ENCODE measurements at places on chromosomes 11 and 22.

- DNase-seq, result no peak
These were observed 352.8 kb upstream of the NARS2 start for GRCh38 chr11:78927511-78927910.

DNA sequence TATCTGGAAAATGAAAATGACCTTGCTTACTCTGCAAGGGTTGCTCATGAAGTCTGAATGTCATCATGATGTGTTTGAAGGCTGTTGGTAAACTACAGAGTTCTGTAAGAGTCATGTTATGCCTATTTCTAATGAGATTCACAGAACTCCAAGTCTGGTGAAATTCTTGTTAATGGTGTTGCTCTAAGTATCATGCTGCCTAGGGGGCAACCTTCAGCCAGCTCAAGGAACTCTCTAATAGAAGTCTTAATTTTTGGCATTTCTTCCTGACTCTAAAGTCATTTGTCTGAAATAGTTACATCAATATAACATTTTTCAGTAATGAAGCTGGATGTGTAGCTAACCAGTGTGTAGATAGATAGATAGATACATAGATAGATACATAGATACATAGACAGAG is 302.8 kb downstream of the FAT3 start:
- no peak for DNase-seq

DNA sequence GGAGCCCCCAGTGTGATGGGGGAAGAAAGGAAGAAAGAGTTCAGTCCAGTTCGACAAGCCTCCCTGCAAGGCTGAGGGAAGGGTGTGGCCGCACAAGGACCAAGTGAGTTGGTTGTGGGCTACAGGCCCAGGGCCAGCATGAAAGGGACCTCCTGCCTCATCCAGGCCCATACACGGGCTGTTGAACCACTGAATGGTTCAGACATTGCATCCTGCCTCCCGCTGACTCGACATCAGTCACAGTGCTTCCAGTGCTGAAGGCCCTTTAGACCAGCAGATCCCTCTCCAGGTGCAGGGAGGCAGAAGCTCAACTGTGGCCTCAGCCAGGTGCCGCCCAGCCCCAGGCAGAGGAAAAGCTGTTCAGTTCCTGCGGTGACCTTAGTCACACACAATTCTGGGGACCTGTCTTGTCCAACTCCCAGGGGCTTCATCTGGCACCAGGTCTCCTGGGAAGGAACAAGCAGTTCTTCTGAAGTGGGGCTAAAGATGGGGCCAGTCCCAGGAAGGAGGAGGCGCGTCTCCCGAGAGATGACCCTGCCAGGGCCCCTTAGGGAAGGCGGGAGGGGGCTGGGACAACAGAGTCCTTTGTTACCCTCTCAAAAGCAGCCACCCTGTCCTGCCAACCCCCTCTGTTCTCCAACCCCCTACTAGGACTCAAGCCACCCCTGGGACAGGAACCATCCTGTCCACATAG is 6.6 kb downstream of the ARRB1 start:
- no peak for DNase-seq

DNA sequence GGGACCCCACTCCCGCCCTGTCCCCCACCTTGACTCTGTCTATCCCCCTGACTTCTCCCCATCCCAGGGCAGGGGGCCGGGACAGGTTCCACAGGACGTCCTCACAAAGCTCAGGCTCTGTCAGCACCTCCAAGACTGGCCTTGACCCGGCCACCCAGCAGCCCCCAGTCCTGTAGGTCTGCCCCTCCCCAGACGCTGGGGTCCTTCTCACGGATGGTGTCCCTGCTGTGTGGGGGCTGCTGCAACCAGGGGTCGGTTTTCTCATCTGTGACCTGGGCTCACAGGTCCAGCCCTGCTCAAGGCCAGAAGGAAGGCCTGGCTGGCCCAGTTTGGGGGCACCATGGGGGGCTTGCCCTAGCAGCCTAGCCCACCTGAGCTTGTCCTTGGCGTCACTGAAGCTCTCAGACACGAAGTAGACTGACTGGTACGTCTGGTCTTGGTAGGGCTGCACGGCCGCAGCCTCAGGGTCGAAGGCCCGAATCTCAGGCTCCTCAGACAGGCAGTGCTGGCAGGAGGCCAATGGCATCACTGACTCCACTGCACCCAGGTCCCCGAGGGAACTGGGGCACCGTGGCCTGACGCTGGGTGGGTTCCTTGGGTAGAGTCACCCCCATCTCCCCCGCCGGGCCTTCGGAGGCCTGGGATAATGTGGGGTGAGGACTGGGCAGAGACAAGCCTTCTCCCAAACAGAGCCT is 4.0 kb upstream of the INS start:
- DNase-seq, result no peak

DNA sequence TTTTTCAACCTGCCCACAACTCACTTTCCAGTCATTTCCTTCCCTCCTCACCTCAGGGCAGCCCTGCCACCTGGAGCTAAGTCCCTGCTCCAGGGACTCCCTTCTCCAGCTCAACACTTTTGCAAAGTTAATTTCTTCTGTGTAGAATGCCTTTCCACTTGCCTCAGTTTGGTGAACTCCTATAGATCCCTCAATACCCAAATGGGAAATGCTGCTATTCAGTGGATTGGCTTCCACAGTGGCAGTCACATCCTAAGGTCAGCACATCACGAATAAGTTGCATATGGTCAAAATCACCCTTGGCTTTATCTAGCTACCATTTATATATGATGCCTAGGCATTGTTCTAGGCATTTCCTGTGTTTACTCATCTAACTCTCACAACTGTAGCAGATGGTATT is 23.6 kb downstream of the GDPD5 start:
- DNase-seq, result no peak

DNA sequence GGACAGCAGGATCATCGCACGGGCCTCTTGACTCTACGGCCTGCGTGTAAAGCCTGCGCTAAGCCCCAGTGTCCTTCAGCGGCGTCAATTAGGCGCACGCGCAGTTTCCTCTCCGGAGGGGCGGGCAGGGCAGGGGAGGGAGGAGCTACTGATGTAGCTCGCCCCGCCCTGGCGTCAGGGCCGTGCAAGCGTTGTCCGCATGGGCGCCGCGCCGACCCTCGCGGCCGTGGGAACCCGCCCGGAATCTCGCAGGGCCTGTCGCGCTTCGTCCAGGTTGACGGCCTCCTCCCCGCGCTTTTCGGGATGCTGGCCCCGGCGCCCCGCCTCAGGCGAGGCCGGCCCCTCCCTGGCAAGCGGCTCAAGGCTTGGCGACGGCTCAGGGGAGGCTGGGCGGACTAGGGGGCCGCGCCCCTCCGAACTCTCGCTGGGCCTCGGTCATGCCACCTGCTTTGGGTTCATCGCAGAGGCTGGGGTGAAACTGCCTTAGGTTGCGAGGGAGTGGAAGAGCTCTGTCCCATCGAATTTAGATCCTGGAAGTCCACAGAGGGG is 61.1 kb downstream of the ST3GAL4 start:
- peak; percentile 46 for DNase-seq

- no peak for DNase-seq
These were observed 239.3 kb downstream of the GRIK4 start for GRCh38 chr11:120750647-120751549.

DNA sequence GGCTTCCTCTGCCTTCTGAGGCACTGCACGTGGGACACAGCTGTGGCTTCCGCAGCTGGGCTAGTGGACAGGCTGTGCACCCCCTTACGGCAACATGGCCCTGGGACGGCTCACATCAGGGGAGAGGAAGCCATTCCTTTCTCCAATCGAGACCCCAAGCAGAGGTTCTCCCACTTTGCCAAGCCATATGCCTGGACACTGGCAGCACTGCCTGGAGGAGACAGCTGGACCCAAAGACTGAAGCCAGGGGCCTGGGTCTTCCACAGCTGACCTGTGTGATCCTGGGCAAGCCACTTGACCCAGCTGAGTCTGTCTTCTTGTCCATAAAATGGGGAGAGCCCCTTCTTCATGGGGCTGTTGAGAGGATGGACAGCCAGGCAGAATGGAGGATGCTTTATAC is 65.4 kb downstream of the SHISAL1 start:
- no peak for DNase-seq

GRCh38 chr11:128685402-128686020 is 8.4 kb upstream of the FLI1 start:
- DNase-seq, result no peak

- no peak for DNase-seq
These were observed 2.0 kb upstream of the ROBO3 start for GRCh38 chr11:124863137-124863825.

DNA sequence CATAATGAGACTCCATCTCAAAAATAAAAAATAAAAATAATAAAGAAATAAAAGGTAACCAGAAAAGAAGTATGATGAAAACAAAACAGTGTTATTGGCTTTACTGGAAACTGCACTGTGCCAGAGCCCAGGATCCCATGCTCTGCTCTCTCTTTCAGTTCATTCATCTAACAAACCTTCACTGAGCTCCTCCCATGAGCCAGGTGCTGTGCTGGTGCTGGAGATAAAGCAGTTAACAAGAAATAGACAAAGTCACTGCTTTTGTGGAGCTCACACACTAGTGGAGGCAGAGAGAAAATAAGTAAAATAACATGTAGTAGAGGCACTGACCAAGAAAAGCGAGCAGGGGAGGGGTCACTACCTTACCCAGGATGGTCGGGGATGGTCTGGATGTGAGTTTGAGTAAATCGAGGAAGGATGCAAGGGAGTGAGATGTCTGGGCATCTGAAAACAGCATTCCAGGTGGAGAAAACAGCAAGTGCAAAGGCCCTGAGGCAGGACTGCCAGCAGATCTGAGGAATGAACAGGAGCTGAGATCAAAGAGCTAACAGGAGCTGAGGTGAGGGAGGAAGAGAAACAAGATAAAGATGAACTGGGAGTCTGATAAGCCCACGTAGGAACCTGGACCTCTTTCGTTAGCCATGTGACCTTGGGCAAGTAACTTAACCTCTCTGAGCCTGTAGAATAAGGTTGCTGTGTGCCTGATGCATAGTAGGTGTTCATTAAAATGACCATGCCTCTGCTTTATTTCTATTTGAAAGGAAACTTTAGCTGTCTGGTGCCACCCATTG is 31.3 kb upstream of the CD82 start:
- DNase-seq, result no peak

DNA sequence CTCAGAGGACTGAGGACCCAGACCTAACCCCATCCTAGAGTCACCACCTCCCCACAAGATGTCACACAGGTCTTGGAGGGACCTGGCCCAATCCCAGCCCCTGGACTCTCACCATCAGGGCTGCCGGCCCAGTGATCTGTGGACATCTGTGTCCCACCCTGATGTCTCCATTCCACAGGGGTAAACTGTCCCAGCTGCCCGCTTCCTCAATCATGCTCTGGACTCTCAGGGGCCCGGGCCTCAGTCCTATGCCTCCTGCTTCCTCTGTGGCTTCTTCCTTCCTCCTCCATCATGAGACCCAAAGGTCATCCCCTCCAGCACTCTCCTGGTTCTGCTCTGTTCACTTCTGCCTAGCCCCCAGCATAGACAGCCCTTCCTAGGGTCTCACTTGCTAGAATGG is 32.2 kb downstream of the ARAP1 start:
- DNase-seq, result no peak

DNA sequence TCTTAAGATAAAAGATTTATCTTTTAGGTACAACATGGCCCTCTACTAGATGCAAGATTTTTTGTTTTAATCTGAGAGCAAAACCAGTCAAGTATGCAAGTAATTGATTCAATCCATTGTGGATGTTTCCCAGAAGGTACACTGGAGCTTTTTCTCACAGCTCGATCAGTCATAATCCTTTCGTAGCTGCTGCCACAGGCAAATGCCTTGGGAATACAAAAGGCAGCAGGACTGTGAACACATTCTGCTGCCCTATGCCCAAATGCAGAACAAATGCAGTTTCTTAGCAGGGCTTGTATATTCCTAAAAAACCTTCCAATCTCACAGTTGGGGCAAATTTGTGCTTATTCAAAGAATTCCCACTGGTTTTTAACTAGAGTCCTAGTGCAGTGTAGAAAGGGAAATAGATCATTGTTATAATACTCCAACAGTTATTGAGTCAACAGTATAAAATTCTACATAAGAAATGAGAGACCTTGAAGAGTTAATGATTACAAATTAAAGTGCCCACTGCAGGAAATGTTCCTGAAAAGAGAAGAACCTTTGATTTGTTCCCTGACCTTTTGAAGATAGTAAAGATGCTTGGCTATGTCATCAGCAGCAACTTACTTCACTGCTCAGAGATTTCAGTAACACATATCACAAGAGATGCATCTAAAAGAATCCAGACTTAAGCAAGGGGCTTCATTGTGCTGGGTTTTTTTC is 14.1 kb downstream of the LPXN start:
- DNase-seq, result no peak

- DNase-seq, result no peak
These were observed 21.5 kb downstream of the MYH9 start for GRCh38 chr22:36366291-36366708.

- no peak for DNase-seq
These were observed 426.4 kb upstream of the LUZP2 start for GRCh38 chr11:24070435-24070834.

- DNase-seq, result no peak
These were observed 651.2 kb downstream of the CNTN5 start for GRCh38 chr11:99671808-99672409.

DNA sequence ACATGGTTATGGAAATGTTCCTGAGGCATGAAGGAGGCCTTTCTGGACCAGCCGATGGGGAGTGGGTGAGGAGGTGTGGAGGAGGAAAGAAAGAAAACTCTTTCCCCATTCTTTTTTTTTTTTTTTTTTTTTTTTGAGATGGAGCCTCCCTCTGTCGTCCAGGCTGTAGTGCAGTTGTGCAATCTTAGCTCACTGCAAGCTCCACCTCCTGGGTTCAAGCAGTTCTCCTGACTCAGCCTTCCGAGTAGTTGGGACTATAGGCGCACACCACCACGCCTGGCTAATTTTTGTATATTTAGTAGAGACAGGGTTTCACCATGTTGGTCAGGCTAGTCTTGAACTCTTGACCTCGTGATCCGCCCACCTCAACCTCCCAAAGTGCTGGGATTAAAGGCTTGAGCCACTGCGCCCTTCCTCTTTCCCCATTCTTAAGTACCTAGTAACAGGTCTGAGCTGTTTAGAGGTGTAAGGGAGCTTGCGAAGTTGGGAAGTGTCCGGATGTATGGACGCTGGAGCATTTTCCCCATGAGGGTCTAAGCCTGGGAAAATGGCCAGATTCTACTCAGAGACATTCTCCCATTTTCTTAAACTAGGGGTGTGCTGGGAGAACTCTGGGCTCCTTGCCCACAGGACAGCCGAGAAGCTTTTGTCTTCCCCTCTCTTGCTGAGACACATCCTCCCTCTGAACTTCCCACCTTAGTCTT is 135.8 kb downstream of the TEAD1 start:
- DNase-seq, result no peak

- DNase-seq, result no peak
These were observed 8.7 kb downstream of the TEAD1 start for GRCh38 chr11:12682737-12683500.

- no peak for DNase-seq
These were observed 901.0 kb downstream of the BRD1 start for GRCh38 chr22:48926643-48927042.

Data from stimulated activated CD8-positive, alpha-beta memory T cell treated with anti-CD3 and anti-CD28 coated beads, Interleukin-4, amount 100 ng/mL, for 1 hour (primary cell).